ENCODE measurements at places on chromosomes 12 and 14.

DNA sequence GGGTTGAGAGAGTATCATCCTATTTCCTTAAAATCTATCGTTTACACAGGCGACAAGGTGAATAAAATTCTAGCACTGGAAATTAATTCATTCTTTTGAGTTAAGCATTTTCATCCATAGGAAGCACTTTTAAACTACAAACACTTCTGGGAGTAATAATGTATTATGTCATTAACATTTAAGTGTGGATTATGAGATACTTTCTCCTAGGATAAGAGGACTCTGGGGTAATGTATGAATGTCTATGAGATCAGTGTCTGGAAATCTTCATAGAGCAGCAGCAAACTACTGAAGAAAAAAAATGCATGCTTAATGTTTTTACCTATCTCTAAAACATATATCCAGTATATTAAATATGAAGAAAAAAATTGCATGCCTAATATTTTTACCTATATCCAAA is 86.9 kb downstream of the EPS8 start:
- no peaks in the 10 kb centered on the region for H3K27me3 ChIP-seq
- H3K4me3 ChIP-seq = no peak overlapping the region
- H3K4me1 ChIP-seq = peaks cover 29% of the 10 kb centered on the region

- no peaks in the 10 kb centered on the region for H3K27me3 ChIP-seq
- no peak overlapping the region for H3K27ac ChIP-seq
- H3K4me1 ChIP-seq = peaks cover 3% of the 10 kb centered on the region
- H3K36me3 ChIP-seq = peaks cover 1% of the 10 kb centered on the region
- no peak for DNase-seq
- no peak overlapping the region for H3K4me3 ChIP-seq
Observed at GRCh38 chr14:73943083-73943482, 6.8 kb downstream of the FAM161B start.

GRCh38 chr14:64209444-64210131 is 84.6 kb downstream of the ESR2 start:
- peaks cover 4% of the 10 kb centered on the region for H3K4me1 ChIP-seq
- no peaks in the 10 kb centered on the region for H3K27me3 ChIP-seq
- DNase-seq = no peak
- peaks cover 27% of the 10 kb centered on the region for H3K36me3 ChIP-seq
- no peak overlapping the region for H3K27ac ChIP-seq
- H3K4me3 ChIP-seq = no peak overlapping the region

GRCh38 chr12:65605019-65605418 is 219.3 kb upstream of the HMGA2 start:
- peaks cover 16% of the 10 kb centered on the region for H3K36me3 ChIP-seq
- H3K4me3 ChIP-seq = no peak overlapping the region
- DNase-seq = no peak
- no peaks in the 10 kb centered on the region for H3K27me3 ChIP-seq
- H3K27ac ChIP-seq = peak overlapping the region; percentile 100

DNA sequence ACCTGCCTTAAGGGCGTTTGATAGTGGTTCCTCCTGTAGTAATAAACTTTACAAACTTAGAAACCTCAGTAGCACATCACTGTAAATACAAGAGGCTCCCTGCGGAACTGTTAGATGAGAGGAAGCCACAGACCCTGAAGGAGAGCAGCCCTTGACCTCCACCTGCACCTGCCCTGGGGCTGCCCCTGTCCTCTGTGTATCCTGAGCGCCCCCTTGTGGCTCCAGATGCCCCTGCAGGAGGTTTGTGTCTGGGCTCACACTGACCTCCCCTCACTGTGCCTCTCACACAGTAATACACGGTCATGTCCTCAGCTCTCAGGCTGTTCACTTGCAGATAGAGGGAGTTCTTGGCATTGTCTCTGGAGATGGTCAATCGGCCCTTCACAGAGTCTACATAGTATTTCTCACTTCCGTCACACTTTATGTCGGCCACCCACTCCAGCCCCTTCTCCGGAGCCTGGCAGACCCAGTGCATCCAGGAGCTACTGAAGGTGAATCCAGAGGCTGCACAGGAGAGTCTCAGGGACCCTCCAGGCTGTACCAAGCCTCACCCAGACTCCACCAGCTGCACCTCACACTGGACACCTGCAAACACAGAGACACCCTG is 1059.8 kb downstream of the TMEM121 start:
- no peaks in the 10 kb centered on the region for H3K4me1 ChIP-seq
- no peak overlapping the region for H3K27ac ChIP-seq
- H3K36me3 ChIP-seq = no peaks in the 10 kb centered on the region

- no peaks in the 10 kb centered on the region for H3K36me3 ChIP-seq
- H3K27me3 ChIP-seq = no peaks in the 10 kb centered on the region
- no peak overlapping the region for H3K27ac ChIP-seq
- no peak for DNase-seq
- H3K4me3 ChIP-seq = no peak overlapping the region
Observed at GRCh38 chr12:60317361-60317760, 721.5 kb downstream of the SLC16A7 start.

GRCh38 chr12:6965026-6965661 is 5.3 kb downstream of the PHB2 start:
- H3K27ac ChIP-seq = peak overlapping the region; percentile 87
- H3K36me3 ChIP-seq = peaks cover 59% of the 10 kb centered on the region
- no peaks in the 10 kb centered on the region for H3K27me3 ChIP-seq
- H3K4me1 ChIP-seq = peaks cover 29% of the 10 kb centered on the region
- DNase-seq = peak; percentile 85
- H3K4me3 ChIP-seq = peak overlapping the region; percentile 95

- no peak for DNase-seq
- H3K4me1 ChIP-seq = peaks cover 6% of the 10 kb centered on the region
- H3K27ac ChIP-seq = no peak overlapping the region
- H3K36me3 ChIP-seq = peaks cover 91% of the 10 kb centered on the region
Observed at GRCh38 chr12:2800046-2800570, 5.3 kb downstream of the FKBP4 start.

DNA sequence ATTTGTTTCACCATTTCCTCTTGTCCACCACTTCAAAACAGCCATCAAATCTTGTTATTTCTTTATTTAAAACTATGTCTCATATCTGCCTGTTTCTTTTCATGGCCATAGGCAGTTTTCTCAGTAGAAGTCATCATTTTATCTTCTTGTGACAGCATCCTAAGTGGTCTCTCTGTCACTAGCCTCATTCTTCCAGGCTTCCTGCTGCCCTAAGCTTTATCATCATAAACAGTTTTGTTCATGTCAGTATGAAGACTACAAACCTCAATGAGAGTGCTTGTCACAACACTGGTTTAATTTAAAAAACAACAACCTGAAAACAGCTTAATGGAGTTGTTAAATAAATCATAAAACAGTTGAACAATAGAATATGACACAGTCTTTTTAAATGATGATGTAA is 387.8 kb upstream of the RPL10L start:
- DNase-seq = no peak
- H3K4me1 ChIP-seq = no peaks in the 10 kb centered on the region
- no peak overlapping the region for H3K4me3 ChIP-seq
- H3K27me3 ChIP-seq = peaks cover 7% of the 10 kb centered on the region
- H3K36me3 ChIP-seq = no peaks in the 10 kb centered on the region

GRCh38 chr14:103641161-103641560 is 12.2 kb downstream of the KLC1 start:
- peaks cover 3% of the 10 kb centered on the region for H3K4me1 ChIP-seq
- H3K36me3 ChIP-seq = peaks cover 42% of the 10 kb centered on the region
- no peaks in the 10 kb centered on the region for H3K27me3 ChIP-seq
- DNase-seq = no peak

All from RWPE2 (cell line).